Foreskin keratinocyte (primary cell): ENCODE measurements at places on chromosomes 11 and 22. TPM values are rescaled to one million over a fixed set of nuclear protein-coding genes. Genes with fewer than 3 reads are reported as not detected.

The SEC14L6 gene
- 0.07 TPM in 1 of 2 replicates, not detected in the other for total RNA-seq

The CASP1 gene
- 37.0 and 47.5 TPM in 2 replicates for total RNA-seq

The SEPTIN3 gene
- total RNA-seq: 0.03 and 0.11 TPM in 2 replicates

The OR2AG1 gene
- total RNA-seq: not detected in 2 replicates

The TTC36 gene
- not detected in 2 replicates for total RNA-seq

The TYMP gene
- 46.6 and 56.6 TPM in 2 replicates for total RNA-seq

The OR52I2 gene
- total RNA-seq: not detected in 2 replicates

The DDIAS gene
- 17.2 and 17.9 TPM in 2 replicates for total RNA-seq

The SLC15A3 gene
- 2.6 and 7.5 TPM in 2 replicates for total RNA-seq

The GANAB gene
- 156 and 178 TPM in 2 replicates for total RNA-seq

The NRXN2 gene
- total RNA-seq: not detected in 2 replicates

The APOBEC3H gene
- total RNA-seq: 0.24 and 0.39 TPM in 2 replicates

The PRDM11 gene
- 5.7 and 6.2 TPM in 2 replicates for total RNA-seq

The CEP164 gene
- 24.6 and 24.7 TPM in 2 replicates for total RNA-seq

The SYTL2 gene
- 1.2 and 1.3 TPM in 2 replicates for total RNA-seq

The UBQLN3 gene
- not detected in 2 replicates for total RNA-seq

The NCR3LG1 gene
- 4.2 and 9.1 TPM in 2 replicates for total RNA-seq

The ST14 gene
- total RNA-seq: 94.1 and 94.8 TPM in 2 replicates

The PIH1D2 gene
- total RNA-seq: 1.8 and 2.4 TPM in 2 replicates
